ENCODE measurements at places on chromosomes 7 and 10. TPM values are rescaled to one million over a fixed set of nuclear protein-coding genes. Genes with fewer than 3 reads are reported as not detected.
A peak's percentile ranks its signal among the peaks of the same experiment; 100 is the strongest.

The ETV1 gene
- total RNA-seq = 0.37 TPM

The CH25H gene
- not detected for total RNA-seq

- peak overlapping the region; percentile 90 for H3K27ac ChIP-seq
- peak overlapping the region; percentile 80 for H3K4me3 ChIP-seq
- DNase-seq = peak; percentile 74
- H3K4me1 ChIP-seq = peaks cover 8% of the 10 kb centered on the region
Measured at GRCh38 chr7:65980478-65981250, 1.3 kb downstream of the GUSB start.

The CNPY1 gene
- not detected for total RNA-seq

The CRPPA gene
- 1.0 TPM for total RNA-seq

- H3K27me3 ChIP-seq = no peaks in the 10 kb centered on the region
- no peaks in the 10 kb centered on the region for H3K36me3 ChIP-seq
Measured at GRCh38 chr10:14698111-14698828, 76.4 kb downstream of the FAM107B start.

DNA sequence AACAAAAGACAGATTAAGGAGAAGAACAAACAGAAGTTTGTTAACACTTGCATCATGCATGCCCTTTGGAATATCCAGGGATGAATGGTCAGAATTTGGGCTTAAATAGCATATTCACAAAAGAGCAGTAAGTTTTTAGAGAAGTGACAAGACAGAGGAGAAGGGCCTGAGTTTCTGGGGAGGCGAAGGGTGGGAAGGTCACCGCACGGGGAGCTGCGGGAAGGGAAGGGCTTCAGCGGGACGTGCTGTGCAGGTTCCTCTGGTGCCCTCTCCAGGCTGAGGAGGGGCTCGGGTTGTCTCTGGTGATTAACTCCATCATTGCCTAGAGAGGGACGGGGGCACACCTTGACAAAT is 10.4 kb upstream of the ZNF22 start:
- DNase-seq = no peak
- H3K4me3 ChIP-seq = no peak overlapping the region
- no peaks in the 10 kb centered on the region for H3K27me3 ChIP-seq
- no peaks in the 10 kb centered on the region for H3K36me3 ChIP-seq
- peaks cover 4% of the 10 kb centered on the region for H3K4me1 ChIP-seq

DNA sequence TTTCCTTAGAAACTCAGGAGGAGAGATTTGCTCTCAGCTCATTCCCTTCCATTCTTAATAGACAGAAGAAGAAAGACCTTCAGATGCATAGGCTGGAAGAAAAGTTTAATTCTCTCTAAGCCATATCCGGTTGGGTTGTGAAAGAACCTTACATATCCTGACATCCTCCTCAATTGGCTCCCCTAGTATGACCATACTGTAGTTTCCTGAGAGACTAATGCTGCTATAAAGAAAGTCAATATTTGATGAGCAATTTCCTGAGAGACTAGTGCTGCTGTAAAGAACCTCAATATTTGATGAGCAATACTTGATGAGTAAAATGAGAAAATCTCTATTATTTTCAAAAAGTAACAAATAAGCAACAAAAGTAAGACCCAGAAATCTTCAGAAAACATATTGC is 888.5 kb upstream of the SORCS1 start:
- H3K36me3 ChIP-seq = no peaks in the 10 kb centered on the region
- H3K27me3 ChIP-seq = no peaks in the 10 kb centered on the region
- no peak for DNase-seq
- no peaks in the 10 kb centered on the region for H3K4me1 ChIP-seq
- no peak overlapping the region for H3K4me3 ChIP-seq

GRCh38 chr7:70420381-70420662 is 711.6 kb upstream of the GALNT17 start:
- H3K4me3 ChIP-seq = no peak overlapping the region
- no peaks in the 10 kb centered on the region for H3K27me3 ChIP-seq
- no peaks in the 10 kb centered on the region for H3K4me1 ChIP-seq
- H3K36me3 ChIP-seq = no peaks in the 10 kb centered on the region
- DNase-seq = no peak
- no peak overlapping the region for H3K27ac ChIP-seq

The CYP2C19 gene
- not detected for total RNA-seq

- H3K27ac ChIP-seq = no peak overlapping the region
- H3K27me3 ChIP-seq = peaks cover 2% of the 10 kb centered on the region
- DNase-seq = no peak
- no peaks in the 10 kb centered on the region for H3K36me3 ChIP-seq
- no peak overlapping the region for H3K4me3 ChIP-seq
Measured at GRCh38 chr10:124145109-124145870, 51.9 kb upstream of the CHST15 start.

DNA sequence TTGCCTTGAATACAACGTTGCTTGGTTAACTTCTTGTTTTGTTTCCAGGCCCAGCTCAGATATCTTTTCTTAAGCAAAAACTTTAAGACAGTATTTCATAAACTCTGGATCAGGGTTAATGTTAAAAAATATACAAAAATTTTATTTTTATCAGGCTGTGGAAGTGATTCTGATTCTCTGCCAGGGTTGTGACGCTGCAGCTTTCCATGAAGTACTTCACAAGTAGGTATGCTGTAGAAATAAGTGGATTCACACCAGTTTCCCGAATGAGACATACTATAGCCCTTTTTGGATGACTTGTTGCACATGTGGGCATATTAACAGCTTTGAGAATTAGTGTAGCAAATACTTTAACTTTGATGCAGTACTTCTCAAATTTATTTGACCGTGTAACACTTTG is 70.1 kb downstream of the CDK14 start:
- H3K36me3 ChIP-seq = no peaks in the 10 kb centered on the region
- H3K27me3 ChIP-seq = no peaks in the 10 kb centered on the region
- DNase-seq = no peak

The GNB2 gene
- total RNA-seq = 200 TPM

- no peaks in the 10 kb centered on the region for H3K27me3 ChIP-seq
- no peak overlapping the region for H3K4me3 ChIP-seq
- no peak overlapping the region for H3K27ac ChIP-seq
Measured at GRCh38 chr7:127928852-127929251, 102.4 kb downstream of the LRRC4 start.

The SPAM1 gene
- total RNA-seq = not detected

The WEE2 gene
- total RNA-seq = not detected

The TMEM196 gene
- not detected for total RNA-seq

DNA sequence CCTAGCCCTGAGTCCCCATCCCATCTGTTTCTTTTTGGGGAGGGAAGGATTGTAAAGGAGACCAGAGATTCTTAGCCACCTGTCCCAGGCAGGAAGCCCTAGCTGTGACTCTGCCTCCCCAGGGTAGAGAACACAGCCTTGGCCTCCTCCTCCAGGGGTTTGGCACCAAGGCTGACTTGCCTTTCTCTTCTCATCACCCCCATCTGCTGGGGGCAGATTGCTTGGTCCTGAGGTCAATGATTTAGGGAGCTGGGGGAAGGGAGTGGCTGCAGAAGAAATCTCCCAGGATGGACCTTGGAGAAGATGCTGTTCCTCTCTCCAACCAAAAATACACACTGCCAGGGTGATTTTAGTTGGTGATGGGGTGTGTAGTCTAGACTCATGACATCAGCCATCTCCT is 2.6 kb upstream of the MNX1 start:
- H3K36me3 ChIP-seq = no peaks in the 10 kb centered on the region
- no peak for DNase-seq
- H3K27ac ChIP-seq = no peak overlapping the region
- peaks cover 26% of the 10 kb centered on the region for H3K4me1 ChIP-seq

DNA sequence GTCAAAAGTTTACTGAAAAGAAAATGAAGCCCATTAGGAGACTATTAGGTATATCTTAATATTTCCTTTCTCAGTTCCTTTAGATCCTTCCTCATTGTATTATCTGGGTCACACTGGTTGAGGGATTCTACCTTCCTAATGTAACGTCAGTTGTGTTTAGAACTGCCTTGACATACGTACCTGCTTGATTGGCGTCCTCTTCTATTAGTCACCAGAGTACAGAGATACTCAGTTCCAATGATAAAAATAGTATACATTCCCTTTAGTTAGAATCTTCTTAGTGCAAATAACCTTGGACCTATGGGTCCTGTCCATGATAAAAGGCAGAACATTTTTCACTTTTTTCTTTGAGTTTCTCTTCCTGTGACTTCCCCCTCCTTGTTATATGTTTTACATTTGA is 45.2 kb downstream of the AHCYL2 start:
- no peak for DNase-seq
- H3K36me3 ChIP-seq = no peaks in the 10 kb centered on the region
- H3K4me3 ChIP-seq = no peak overlapping the region
- H3K27ac ChIP-seq = no peak overlapping the region
- H3K4me1 ChIP-seq = peaks cover 6% of the 10 kb centered on the region

GRCh38 chr7:155420116-155420515 is 37.8 kb upstream of the EN2 start:
- peaks cover 11% of the 10 kb centered on the region for H3K27me3 ChIP-seq
- no peak for DNase-seq
- no peaks in the 10 kb centered on the region for H3K4me1 ChIP-seq

DNA sequence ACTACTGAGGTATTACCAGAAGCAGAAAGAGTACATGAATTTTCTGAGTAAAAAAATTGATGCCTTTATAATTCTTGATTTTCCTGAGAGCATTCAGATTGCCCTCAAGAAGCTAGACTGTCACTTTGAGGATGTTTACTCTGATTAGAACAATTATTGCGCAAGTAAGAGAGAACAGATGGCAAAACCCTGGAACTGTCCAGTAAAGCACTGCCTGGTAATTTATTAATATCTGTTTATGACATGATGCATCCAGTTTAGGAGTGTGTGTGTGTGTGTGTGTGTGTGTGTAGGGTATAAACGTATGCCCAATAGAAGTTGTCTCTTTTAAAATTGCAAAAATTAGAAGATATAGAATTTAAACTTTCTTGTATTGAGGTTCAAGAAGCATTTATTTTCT is 379.7 kb downstream of the PHTF2 start:
- H3K4me1 ChIP-seq = no peaks in the 10 kb centered on the region
- no peaks in the 10 kb centered on the region for H3K36me3 ChIP-seq
- H3K27ac ChIP-seq = no peak overlapping the region
